ENCODE measurements at places on chromosomes 5 and 9.

DNA sequence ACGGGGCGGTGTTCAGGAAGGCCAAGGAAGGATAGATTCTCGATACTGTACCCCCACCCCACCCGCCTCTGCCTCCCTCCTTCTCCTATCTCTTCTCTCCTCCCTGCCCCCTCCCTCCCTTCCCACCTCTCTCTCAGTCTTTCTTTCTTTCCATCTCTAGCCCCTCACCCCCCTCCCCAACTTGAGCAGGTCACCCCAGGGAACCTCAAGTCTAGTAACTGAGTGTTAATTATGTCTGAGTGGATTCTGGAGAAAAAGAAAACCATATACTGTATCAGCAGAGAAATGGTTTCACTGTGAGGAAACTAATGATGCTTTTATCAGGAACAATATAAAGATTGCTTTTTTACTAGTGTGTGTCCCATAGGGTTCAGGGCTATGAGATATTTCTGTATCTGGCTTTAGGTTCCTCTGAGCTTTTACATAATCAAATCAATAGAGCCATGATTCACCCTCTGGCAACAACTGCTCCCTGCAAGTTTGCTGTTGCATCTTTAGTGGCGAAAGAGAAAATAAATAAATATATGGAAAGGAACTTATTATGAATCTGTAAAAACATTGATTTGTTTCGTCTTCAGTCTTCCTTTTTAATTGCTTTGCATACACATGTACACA lies 639.7 kb downstream of the CCDC171 start:
- DNase-seq = no peak

GRCh38 chr5:137822984-137823383 lies 44.7 kb upstream of the MYOT start:
- no peak for DNase-seq

DNA sequence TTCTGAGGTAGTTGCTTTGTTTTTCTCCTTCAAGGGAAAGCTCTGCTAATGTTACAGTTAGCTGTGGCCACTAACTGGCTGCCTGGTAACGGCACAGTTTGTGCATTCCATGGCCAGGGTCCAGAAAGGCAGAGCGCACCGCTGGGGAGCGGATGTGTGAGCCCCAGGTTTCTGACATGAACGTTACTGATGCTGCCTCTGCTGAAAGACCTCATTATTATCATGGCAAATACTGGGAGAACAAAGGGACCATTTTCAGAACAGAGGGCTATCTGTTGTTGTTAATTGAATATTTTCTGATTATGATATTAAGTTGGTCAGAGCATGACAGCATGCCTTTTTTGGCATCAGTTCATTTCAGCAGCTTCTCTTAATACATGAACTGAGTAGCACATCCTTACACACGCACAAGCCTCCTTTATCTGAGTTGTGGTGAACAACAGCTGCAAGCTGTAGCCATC lies 134.1 kb downstream of the NUDT12 start:
- DNase-seq = no peak

GRCh38 chr5:146779211-146779869 lies 99.2 kb downstream of the PPP2R2B start:
- no peak for DNase-seq

- DNase-seq = no peak
These were observed 577.5 kb upstream of the CLINT1 start for GRCh38 chr5:158436271-158437065.

GRCh38 chr9:14281136-14281795 lies 32.7 kb downstream of the NFIB start:
- no peak for DNase-seq

DNA sequence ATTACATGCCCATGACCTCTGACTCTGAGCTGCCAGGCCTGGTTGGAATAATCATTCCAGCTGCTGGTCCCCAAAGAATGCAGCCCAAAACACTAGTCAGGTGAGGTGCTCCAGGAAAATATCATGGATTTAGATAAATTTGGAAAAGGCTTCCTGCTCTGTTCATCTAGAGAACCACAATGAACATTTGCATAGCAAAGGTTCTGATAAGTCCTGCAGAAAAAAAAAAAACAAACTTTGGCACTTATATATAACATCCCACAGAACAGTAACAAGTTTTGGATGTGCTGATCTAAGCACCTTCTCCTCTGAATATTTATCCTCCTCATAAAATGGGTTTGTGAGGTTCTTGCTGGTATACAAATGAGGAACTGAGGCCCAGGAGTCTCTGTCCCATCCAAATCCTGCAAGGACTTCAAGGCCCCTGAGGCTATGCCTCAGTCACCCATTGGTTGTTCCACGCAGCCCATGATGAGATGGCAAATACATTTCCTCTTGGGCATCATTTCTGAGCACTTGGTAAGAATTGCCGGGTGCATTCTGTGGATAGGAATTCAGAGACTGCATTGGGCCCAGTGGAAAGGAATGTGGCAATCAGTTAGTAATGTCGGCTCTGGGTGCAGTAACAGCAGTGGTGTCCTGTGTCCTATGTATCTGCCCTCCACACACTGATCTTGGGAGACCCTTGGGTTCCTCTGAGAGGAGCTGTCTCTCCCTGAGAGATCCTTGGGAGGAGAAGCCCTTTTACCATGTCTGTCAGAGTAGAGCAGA lies 73.4 kb upstream of the ASS1 start:
- DNase-seq = no peak

GRCh38 chr9:86557918-86558317 lies 203.7 kb upstream of the TUT7 start:
- DNase-seq = no peak

GRCh38 chr5:96654209-96654608 lies 8.0 kb upstream of the CAST start:
- no peak for DNase-seq

Measured in posterior cingulate gyrus (tissue), 11 donors.